Stimulated activated naive CD8-positive, alpha-beta T cell treated with anti-CD3 and anti-CD28 coated beads, Interleukin-15, amount 100 ng/mL, for 72 hours (primary cell): ENCODE measurements at places on chromosomes 6 and 20.

DNA sequence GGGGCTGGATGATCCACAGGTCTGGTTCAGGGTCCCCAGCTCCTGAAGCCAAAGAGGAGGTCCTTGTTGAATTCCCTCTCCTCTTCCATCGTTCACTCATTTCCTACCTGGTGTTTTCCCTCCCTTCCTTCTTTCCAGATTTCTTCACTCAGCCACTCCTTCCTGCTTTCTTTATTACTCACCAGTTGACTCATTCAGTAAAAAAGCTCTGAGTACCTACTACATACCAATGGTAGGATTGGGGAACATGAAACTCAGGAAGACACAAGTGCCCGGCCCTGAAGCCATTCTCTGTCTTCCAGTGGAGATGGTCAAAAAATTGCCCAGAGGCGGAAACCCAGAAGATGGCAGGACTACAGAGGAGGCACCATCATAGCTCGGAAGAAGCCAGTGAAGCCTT lies 11.9 kb upstream of the NSFL1C start:
- no peak for DNase-seq

DNA sequence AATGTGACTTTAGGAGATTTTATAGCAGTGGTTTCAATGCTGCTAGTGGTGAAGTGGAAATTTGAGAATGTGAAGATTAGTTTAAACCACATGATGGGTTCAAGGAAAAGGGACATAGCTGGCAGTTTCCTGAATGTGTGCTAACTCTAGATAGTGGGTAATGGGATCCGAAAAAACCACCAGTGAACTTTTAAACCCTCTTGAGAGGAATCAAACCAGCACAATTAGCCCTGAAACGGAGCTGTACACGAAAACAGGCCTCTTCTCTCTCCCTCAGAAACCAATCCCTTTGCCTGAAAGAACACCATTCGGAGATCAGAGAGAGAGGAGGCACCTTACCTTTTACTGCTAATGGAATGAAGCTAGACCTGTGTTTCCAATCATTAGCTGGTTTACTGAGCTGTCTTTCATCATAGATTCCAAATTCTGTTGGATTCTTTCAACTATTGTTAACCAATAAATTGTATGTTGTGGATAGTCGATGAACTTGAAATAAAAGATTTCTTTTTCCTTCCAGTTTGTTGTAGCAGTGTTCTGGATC lies 103.9 kb downstream of the AIG1 start:
- DNase-seq = no peak

DNA sequence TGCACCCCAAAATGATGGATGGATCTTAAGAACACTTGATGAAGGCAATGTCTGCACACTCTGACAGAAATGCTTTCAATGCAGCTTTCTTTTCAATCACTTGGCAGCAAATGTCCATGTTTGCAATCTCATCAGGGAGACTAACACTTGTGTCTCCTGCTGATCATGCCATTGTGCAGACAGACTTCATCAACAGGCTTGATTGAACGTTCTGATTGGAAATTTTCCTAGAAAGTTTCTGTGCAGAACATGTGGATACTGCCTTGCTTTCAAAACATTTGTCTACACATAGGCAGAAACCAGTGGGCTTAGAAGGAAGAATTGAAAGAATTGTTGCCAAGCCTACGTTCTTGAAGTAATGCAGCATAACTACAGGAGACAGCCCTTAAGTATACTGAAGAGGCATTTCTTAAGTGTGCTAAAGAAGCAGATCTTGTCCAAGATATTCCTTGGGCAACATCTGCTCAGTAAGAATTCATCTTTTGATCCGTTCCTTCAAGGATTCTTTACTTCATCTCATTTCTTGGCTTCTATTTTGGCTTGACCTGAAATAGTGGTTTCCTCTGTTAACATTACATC lies 120.4 kb upstream of the PLCB4 start:
- DNase-seq = no peak

DNA sequence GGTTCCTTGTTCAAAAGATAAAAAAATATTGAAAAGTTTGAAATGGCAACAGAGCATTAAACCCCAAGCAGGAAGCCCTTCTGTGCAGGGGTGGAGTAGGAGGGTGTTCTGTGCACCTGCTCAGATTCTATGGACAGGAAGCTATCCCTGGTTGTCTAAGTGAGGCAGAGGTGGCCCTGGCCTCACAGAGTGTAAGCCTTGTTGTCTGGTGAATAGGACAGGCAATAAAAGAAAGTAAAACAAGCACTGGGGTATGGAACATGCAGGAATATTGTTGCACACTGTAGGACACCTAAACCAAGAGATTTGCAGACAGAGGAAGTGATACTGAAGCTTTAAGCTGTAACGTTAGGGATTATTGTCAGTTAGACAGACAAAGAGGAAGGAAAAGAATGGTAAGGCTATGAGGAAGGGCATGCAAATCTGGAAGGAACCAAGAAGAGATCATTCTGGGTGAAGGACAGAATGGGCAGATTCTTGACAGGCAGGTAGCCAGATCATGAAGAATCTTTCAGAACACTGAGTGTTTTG lies 66.8 kb downstream of the TBC1D7 start:
- DNase-seq = no peak

DNA sequence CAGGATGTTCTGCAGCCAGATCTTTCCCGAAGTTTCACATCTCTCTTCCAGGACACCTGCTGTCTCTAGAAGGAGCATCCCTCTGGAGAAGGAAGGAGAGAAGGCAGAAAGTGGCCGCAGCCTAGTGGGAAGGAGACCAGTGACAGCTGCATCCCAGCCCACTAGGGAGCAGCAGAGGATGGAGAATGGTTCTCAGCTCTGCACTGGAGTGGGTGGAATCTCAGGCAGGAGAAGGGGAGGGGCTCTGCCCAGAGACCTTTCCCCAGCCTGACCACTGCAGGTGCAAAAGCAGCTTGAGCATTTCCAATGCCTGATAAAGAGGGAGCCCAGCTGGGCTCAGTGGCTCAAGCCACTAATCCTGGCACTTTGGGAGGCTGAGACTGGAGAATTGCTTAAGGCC lies 32.3 kb downstream of the NCR2 start:
- DNase-seq = no peak

- no peak for DNase-seq
Observed at GRCh38 chr20:53693262-53693871, 99.7 kb upstream of the ZNF217 start.

DNA sequence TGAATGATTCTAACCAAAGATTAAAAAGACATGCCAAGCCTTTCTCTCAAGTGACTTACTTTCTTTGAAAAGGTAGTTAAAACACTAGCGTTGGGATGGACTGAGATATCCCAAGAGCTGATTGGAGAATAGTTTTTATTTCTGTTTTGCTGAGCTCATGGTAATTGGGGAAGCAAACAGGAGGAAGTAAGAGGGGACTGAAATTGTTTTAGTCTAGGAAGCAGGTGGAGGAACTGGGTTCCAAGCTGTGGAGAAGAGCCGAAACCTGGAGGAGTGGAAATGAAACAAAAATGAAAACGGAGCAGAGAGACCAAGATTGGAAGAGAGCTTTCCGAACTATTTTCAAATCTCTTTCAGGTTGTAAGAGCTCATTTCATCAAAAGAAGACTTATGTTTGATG lies 59.9 kb upstream of the TENT5A start:
- no peak for DNase-seq

DNA sequence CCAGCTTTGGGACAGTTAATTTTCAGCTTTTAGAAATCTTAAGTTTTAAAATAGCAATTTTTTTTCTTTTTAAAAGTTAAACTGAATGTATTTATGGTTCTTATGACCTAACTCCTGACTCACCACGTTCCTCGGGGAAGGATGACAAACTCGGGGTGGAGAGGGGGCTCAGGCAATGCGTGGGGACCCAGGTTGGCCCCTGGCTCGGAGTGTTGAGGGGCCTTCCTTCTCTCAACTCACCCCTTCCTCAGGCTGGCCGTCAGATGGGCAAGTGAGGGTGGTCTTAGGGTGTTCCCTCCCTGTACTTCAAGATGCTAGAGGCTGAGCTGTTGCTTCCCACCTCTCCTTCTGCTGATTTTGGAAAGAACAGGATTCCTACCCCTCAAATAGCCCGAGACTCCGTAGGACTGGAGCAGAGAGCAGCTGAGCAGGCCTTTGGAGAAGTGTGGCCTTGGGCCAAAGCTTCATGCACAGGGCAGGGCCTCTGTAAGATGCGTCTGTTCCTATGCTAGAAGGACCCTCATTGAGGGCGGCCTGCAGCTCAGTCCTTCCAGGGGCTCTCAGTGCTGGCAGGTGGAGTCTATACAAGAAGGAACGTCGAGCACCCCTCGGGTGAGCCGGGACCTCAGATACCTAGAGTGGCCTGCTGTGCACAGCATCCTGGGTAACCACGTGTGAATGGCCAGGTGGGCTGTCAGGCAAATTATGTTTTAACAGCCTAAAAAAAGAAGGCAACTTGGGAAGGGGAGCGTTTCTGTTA lies 79.3 kb downstream of the TCP11 start:
- no peak for DNase-seq

DNA sequence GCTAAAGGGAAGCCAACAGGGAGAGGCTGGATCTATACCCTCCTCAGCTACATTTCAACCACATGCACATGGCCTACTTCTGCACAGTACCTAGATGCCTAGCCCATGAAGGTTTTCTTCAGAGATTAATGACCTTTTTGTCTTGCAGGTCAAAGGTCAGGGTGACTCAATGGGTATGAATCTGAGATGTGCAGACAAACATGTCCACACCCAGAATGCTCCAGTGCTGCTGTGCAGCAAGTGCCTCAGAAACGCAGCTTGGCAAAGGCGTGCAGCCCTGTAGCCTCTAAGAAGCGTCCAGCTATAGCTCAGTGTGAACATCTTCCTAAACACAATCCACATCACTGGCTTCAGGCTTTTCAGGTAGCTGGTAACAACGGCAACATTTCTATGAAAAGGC lies 24.4 kb downstream of the MAP1LC3A start:
- DNase-seq = no peak

GRCh38 chr6:2745246-2745645 lies 5.5 kb downstream of the MYLK4 start:
- no peak for DNase-seq

- no peak for DNase-seq
Observed at GRCh38 chr6:116426551-116426950, 34.6 kb upstream of the CALHM6 start.

DNA sequence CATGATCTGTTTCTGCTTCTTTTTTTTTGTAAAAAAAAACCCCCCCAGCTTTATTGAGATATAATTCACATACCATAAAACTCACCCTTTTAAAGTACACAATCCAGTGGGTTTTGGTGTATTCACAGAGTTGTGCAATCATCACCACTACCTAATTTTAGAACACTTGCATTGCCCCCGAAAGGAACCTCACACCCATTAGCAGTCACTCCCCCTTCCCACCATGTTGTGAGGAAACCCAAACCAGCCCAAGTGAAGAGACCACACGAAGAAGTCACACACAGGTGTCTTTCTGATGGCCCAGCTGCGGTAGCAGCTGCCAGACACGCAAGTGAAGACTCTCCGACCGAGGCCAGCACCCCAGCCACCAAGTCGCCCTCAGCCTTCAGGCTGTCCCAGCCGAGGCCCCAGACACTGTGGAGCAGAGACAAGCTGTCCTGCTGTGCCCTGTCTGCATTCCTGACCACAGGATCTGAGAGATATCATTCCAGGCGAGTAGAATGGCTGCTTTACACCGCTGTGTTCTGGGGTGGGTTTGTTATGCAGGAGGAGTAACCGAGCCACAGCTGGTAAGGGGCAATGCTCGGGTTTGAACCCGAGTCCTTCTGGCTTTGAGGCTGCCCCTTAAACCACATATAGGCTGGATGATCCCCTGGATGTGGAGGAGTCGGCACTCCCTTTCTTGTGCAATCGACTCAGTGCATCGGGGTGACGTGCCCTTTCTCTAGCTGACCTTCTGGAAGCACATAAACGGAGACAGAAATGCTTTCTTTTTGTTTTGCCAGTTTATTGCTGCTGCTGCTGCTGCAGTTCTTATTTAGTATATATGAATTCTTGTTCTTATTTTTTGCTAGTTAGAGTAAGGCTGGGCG lies 59.1 kb upstream of the PTPN1 start:
- DNase-seq = peak; percentile 38

DNA sequence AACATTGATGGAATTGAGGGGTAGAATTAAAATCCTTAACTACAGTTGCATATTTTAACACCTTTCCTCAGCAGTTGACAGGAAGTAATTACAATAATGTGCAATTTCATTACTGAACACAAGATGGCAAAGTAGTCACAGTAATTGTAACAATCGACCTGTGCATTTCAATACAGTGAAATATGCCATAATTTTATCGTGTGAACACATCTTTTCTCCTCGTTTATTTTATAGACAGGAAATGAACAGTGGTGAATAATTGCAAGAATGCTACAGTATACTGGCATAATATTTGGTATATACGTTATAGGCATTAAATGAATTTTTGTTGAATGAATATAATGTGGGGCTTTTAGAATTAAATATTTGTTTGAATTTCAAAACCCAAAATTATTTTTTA lies 25.0 kb downstream of the CYB5R4 start:
- no peak for DNase-seq

DNA sequence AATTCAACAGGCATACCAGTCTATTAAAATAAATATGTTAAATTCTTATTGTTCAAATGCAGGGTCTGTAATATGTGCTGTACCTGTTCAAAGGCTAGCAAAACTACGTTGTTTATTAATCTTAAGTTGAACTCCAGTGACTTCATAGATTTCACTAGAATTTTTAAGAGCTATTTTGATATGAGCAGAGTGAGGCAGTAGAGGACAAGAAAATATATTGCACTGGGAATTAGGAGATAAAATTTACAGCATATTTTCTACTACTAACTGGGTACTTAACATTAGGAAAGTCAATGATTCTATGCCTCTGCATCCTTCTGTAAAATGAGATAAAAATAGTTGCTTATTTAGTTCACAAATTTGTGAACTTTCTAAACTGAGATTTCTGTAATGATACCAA lies 162.2 kb upstream of the BMP5 start:
- DNase-seq = no peak

GRCh38 chr6:89239338-89239737 lies 22.2 kb upstream of the GABRR1 start:
- peak; percentile 54 for DNase-seq

- DNase-seq = no peak
Observed at GRCh38 chr20:62296724-62297448, 5.9 kb upstream of the ADRM1 start.

GRCh38 chr6:32854376-32855178 lies 585 bp downstream of the PSMB9 start:
- DNase-seq = no peak

- no peak for DNase-seq
Observed at GRCh38 chr20:51651921-51652549, 109.5 kb upstream of the NFATC2 start.

- no peak for DNase-seq
Observed at GRCh38 chr6:169986848-169987498, 235.6 kb downstream of the ERMARD start.
